HS-5 (cell line): ENCODE measurements at places on chromosomes 12 and 14.

- DNase-seq, result no peak
These were observed 83.9 kb downstream of the HMGA2 start for GRCh38 chr12:65908147-65908546.

DNA sequence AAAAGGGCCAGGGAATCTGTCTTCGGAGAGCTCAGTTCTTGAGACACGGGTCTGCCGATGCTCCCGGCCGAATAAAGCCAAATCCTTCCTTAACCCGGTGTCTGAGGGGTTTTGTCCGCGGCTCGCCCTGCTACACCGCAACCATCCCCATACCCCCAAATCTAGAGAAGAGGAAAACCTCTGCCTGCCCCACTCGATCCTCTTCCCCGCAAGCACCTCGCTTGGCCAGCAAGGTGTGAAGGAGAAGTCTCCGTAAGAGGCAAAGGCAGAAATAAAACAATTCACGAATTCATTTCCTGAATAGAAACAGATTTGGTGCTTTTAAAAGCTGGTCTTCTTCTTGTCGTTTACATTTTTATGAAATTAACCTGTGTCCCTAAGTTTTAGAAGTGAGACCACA is 67.3 kb upstream of the GALNT9 start:
- DNase-seq, result no peak

GRCh38 chr12:26773313-26774104 is 59.5 kb downstream of the ITPR2 start:
- no peak for DNase-seq

GRCh38 chr14:95196268-95196667 is 38.9 kb upstream of the DICER1 start:
- DNase-seq, result no peak

DNA sequence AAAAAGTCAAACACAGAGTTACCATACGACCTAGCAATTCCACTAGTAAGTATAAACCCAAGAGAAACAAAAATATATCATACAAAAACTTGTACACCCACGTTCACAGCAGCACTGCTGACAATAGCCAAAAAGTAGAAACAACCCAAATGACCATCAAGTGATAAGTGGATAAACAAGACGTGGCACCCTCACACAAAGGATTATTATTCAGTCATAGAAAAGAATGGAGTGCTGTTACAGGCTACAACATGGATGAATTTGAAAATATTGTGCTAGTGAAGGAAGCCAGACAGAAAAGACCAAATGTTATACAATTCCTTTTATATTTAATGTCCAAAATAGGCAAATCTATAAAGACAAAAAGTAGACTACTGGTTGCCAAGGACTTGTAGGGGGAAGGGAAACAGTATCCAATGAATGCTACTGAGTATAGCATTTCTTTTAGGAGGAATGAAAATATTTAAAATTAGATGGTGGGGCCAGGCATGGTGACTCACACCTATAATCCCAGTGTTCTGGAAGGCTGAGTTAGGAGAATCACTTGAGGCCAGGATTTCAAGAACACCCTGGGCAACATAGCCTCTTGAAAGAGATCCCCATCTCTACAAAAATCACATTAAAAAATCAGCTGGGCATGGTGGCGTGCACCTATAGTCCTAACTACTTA is 41.9 kb downstream of the SPTLC2 start:
- no peak for DNase-seq

GRCh38 chr14:96734076-96734622 is 63.0 kb upstream of the VRK1 start:
- no peak for DNase-seq

GRCh38 chr12:105057174-105057573 is 27.1 kb downstream of the ALDH1L2 start:
- no peak for DNase-seq

GRCh38 chr14:24885410-24885913 is 164.5 kb downstream of the STXBP6 start:
- no peak for DNase-seq

DNA sequence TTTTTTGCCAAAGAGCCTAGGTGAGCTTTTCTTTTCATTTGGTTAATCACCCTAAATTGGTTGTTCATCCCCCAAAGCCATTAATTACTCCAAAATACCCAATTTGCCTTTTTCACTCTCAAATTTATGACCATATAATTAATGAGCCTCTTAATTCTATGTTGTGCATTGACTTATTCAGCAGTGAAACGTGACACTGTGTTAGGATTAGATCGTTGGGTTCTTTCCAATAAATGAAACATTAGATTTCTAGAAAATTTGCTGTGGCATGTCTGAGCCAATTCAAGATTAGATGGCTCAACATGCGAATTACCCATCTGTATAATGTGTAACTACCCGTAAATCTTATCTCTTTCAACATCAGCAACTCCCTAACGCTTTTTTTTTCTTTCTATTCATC is 273.4 kb downstream of the BMP4 start:
- no peak for DNase-seq

- peak; percentile 46 for DNase-seq
These were observed 85.4 kb downstream of the LGMN start for GRCh38 chr14:92663049-92663448.

DNA sequence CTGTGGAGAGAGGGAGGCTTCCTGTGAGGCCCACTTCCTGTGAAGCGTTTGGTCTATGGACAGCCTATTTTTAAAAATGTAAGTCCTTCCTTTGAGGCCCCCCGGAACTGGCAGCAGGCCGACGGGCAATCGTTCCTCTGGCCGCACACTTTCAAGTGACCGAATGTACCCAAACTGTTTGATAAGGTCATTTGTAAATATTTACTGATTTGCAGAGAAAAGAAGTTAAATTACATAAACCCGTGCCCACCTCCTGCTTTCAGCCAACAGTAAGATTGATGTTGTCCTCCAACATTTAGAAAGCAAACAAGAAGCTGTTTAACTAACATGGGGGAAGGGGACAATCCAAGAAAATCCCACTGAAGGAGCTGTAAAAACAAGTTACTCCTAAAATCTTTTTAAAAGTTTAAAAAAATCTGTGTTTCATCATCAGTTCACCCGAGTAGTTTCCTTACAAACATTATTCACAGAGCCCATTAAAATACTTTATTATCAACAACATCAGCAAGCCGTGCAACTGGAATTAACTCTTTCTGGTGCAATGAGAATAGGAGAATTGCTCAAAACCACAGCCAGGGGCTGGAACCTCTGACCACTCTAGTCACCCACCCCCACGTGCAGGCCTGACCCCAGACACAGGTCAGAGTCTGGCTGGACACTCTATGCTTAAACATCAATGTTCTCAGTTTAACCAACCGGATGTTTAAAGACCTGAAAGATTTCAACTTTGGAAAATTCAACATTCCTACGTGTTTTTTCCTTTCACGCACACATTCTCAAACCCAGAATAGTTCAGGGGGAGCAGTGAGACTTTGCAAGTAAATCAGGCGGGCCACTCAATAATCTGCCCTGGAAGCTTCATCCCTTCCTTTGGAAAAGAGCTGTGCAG is 65.3 kb downstream of the FOXN3 start:
- no peak for DNase-seq
